ENCODE measurements at places on chromosomes 2 and 18.
A peak's percentile ranks its signal among the peaks of the same experiment; 100 is the strongest.

DNA sequence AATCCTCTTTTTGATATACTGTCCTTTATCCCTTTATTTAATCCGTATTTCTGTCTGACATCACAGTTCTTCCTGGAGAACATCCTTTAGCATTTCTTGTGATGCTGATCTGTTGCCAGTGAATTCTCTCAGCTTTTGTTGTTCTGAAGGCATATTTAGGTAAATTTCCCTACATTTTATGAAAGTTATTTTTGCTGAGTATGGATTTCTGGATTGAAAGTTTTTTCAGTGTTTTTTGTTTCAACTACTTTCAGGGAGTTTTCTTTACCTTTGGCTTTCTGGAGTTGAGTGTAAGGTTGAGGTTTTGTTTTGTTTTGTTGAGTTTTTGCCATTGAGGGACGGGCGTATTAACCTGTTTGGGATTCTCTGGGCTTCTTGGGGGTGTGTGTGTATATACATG is 22.5 kb downstream of the SNTG2 start:
- DNase-seq: no peak

- no peak for DNase-seq
Measured at GRCh38 chr2:64500549-64500948, 23.6 kb upstream of the AFTPH start.

- DNase-seq: no peak
Measured at GRCh38 chr2:220744861-220745260, 827.2 kb downstream of the EPHA4 start.

DNA sequence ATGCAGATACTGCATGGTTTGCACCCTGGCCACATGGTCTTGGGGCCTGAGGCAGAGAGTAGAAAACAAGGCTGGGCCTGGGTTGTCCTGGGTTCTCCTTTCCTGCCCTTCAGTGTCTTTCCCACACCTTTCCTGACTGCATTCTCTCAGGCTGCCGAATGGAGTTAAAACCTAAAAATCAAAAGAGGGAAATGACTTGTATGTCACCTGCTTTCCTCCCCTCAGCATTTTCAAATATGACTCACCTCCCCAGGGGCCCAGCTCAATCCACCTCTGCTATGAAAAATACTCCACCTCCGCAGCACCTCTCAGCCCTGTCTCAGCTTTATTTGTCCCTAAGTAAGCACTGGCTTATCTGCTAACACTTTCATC is 457.8 kb upstream of the MEX3C start:
- no peak for DNase-seq

DNA sequence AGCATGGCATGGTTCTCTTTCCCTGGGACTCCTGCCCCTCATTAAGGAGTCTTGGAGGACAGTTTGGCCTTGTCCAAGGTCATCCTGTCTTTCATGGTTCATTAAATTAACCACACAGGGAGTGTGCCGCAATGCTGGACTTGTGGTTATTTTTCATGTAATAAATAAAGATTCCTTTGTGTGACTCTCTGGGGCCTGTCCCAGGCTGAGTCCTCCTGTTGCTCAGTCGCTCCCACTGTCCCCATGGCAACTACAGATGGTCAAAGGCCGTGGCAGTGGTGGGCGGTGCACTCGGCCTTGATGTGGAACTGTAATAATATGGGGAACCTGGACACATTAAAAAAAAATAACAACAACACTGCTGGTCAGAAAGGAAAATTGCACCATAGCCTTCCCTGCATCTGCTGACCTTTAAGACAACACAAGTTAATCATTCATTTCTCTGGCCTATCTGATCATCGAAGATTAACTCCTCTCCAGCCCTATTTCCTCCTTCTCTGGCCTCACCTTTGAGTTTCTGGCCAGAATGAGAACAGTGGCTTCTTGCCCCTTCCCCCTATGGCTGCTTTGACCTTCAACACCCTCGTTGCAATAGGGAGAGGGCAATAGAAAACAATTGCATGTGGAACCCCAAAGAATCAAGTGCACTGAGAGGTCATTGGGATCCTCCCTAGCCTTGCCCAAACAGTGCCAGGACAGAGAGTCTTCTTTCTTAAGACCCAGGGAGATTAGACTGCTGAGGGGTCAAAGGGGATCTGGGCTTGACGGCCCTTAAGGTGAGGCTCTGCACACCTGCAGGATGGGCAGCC is 44.7 kb downstream of the PSD4 start:
- no peak for DNase-seq

GRCh38 chr2:69298261-69298660 is 88.8 kb downstream of the GFPT1 start:
- DNase-seq: peak; percentile 66

DNA sequence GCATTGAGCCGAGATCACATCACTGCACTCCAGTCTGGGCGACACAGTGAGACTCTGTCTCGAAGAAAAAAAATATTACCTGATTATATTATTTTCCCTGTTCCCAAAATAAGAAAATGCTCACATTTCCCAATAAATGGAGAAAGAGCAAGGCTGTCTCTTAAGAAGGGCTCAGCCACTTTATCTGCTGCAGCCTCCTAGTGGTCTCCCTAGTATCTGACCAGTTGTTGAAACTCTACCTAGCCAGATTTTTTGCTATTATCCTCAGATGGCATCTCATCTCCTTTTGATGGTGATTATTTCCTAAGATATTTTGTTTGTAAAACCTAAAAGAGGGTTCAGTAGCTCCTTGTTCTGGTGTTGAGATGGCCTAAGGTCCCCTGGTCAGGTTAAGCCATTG is 114.3 kb downstream of the TPGS2 start:
- no peak for DNase-seq

GRCh38 chr2:206984206-206984605 is 44.9 kb downstream of the CPO start:
- DNase-seq: peak; percentile 30

GRCh38 chr2:181877181-181877664 is 14.3 kb upstream of the ITPRID2 start:
- DNase-seq: no peak

- no peak for DNase-seq
Measured at GRCh38 chr2:230877116-230877758, 12.5 kb downstream of the ITM2C start.

- no peak for DNase-seq
Measured at GRCh38 chr2:112884869-112885505, 26.0 kb upstream of the IL37 start.

DNA sequence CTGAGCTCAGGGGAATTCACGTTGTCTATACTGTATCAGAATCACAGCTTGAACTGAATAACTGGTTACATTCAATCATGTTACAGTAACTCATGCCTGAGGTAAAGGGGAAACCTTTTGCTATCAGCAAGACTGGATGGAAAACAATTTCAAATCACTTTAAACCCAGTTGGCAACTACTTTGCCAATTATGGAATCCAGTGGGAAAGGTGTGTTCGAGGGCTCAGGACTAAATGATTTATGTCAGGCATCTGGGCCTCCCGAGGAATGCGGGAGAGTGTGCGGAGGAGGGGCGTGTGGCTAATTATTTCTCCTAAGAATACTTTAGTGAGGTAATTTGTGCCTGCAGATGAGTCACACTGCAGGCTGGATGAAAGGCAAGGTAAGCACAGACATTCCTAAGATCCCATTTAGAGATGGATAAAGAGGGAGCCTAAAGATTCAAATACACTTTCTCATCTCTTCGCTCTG is 100.1 kb downstream of the HRH4 start:
- no peak for DNase-seq

GRCh38 chr18:57214976-57215375 is 68.1 kb downstream of the BOD1L2 start:
- no peak for DNase-seq

DNA sequence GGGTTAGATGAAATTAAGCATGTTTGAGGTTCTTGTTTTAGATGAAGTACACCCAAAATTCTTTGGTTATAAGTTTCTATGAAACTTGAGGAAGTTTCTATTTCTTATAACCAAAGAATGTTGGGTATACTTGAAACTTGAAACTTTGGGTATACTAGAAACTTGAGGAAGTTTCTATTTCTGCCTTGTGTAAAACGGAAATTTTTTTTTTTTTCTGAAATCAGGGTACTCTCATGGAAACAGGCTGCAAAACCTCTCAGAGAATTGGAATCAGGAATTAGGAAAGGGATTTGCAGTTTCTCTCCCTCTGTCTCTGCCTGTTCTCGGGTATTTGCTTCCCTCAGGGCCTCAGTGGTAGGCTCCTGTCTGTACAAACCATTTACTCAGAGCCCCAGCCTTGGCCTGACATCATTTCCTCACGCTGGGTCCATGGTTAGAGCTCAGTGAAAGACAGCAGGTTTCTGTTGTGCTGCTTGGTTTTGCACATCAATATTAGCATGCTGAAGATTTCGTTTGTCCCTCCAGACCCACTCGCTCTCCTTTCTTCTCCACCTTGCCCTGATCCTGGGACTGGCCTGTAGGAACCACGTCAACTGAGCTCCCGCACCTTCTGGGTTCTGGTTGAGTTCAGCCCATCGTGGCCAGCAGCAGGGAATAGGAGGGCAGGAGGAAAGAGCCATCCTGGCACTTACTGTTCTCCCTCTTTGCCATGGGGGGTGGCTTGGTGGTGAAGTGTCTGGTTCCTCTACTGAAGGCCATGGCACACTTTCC is 106.4 kb downstream of the POLR1A start:
- DNase-seq: no peak

DNA sequence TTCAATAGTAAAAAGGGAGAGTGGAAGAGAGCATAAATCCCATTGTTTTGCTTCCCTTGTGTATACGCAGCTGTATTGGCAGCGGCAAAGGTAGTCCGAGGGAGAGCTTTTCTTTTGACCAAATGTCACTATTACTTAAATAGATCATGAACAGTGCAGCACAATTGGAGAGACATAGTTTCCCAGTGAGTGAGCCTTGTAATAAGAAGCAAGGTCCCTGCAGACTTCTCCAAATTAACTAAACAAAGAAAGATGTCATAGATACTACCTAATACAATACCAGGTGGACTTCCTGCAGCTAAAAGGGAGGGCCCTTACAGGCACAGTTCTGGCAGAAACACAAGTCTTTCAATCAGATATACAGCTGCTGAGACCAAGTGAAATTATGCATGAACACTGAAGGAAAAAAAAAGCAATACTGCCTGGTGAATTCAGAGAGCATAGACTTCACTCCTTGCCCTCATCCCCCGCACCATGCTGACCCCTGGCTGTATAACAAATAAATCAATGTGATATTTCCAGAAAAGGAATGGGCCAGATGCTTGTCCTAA is 404.7 kb upstream of the CDH2 start:
- DNase-seq: no peak

GRCh38 chr2:234488913-234489451 is 7.9 kb downstream of the ARL4C start:
- no peak for DNase-seq

DNA sequence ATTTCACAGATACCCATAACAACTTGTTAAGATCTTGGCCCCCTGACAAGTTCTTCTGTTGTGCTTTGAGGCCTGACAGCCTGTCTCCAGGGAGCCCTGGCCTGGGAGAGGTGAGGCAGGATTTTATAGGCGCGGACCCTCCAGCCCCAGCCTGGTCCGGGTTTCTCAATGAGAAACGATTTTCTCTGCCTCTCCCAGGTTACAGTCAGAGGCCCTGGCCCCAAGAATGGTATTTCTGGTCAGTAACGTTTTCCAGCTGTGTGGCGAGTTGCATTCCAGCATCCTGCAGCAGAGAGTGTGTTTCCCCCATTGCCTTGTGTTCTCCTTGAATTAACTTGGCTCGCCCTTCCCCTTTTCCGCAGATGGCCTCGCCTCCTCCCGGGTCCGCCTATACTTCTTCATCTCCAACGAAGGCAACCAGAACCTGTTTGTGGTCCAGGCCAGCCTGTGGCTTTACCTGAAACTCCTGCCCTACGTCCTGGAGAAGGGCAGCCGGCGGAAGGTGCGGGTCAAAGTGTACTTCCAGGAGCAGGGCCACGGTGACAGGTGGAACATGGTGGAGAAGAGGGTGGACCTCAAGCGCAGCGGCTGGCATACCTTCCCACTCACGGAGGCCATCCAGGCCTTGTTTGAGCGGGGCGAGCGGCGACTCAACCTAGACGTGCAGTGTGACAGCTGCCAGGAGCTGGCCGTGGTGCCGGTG is 3.0 kb downstream of the INHBB start:
- peak; percentile 17 for DNase-seq

GRCh38 chr2:45891719-45892424 is 240.4 kb downstream of the PRKCE start:
- DNase-seq: no peak

DNA sequence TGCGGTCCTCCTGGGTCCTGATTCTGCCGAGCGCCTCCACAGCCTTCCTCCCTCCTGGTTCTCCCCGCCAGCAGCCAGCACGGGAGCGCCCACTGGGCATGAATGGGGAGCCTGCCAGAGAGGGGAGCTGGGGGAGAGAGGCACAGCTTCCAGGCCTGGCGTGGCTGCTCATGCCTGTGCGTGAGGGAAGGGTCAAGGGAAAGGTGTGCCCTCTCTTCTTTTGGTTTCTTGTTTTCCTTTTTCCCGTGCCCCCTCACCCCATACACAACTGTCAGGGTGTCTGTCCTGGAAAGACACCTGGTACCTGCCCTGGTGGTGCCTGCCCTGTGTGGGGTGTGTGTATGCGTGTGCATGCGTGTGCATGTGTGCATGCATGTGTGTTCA is 4.7 kb upstream of the NEURL3 start:
- DNase-seq: no peak

DNA sequence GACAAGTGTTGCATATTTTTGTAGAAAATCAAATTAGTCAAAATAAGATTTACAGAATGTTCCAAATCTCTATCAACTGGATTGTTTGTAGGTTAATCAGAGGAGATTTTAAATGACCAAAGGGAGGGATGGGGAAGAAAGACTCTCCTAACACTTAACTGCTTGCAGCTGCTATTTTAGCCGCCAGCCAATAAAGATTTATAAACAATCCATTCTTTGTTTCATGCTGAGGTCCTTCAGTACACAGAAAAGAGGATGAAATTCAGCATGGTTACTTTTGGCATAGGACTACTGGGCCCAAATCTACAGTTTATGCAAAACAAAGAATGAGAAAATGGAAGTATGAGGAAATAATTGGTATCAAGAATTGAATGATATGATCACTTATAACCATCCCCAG is 86.4 kb upstream of the FN1 start:
- no peak for DNase-seq

GRCh38 chr2:160169471-160169870 is 30.6 kb downstream of the ITGB6 start:
- no peak for DNase-seq

- no peak for DNase-seq
Measured at GRCh38 chr2:37349231-37349860, 4.9 kb downstream of the QPCT start.

- DNase-seq: no peak
Measured at GRCh38 chr18:62715436-62715758, at the start of gene PHLPP1. Gene PHLPP1, plus strand, starts transcription at chr18:62715541. Its CDS starts 143 bp downstream, at chr18:62715684.

DNA sequence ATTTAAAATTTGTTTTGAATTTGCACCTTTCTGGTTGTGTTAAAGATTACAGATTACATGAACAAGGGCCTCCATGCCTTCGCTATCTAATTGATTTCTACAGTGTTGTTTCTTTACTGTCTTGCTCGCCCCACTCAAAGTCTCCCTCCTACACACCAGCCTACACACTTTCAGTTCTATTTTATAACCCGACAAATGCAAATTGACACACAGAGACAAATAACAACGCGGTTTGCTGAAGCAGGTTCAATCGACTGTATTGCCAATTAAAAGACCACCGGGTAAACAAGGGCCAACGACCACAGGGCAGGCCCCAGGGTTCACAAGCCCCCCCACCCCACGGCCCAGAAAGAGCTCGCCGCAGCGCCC is 869 bp downstream of the STARD7 start:
- DNase-seq: no peak

GRCh38 chr2:38064801-38065501 is 11.0 kb downstream of the CYP1B1 start:
- DNase-seq: peak; percentile 29

GRCh38 chr2:144747571-144747970 is 227.7 kb upstream of the ZEB2 start:
- DNase-seq: no peak

- DNase-seq: no peak
Measured at GRCh38 chr2:65055422-65056214, 598 bp upstream of the CEP68 start.

Data from fibroblast of skin of left quadriceps (primary cell).